ENCODE measurements at places on chromosomes 2 and 18.

GRCh38 chr18:70037431-70038061, 89.9 kb upstream of the CD226 start:
- DNase-seq = no peak

DNA sequence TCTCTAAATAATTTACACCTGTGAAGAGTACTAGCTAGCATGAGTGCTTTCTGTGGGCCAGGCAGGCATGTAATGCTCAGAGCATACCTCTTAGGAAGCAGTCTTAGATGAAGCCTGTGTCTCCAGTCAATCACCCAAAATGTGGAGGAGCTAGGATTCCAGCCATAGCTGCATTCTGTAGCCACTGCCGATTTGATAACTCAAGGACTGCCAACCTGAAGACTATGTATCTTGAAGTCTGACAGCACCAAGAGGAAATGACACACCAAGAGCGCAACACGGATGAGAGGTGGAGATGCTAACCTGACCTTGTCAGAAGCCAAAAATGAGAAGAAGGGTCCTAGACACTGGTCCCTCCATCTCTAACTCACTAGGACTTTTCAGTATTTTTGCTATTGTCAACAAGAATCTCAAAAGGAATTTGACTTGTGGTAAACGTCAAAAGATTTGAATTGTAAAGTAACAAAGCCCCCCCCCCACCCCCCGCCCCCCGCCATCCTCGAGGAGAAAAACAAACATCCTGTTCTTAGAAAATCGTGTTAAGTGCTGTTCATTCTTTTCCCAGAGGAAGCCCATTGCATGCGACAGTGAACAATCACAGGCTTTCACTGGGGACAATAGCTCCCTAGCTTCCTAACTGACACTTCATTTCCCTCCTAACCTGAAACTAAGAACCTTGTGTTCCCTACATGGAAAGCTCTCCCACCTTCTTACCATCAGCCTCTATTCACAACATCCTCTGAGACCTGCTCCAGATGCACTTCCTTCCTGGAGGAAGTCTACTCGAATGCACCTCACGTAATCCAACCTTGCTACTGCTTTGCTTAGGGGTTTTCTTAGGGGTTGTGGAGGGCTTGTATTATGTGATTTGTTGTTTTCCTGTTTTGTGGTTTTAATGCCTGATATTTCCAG, 14.7 kb downstream of the CDC42EP3 start:
- DNase-seq = peak; percentile 86

DNA sequence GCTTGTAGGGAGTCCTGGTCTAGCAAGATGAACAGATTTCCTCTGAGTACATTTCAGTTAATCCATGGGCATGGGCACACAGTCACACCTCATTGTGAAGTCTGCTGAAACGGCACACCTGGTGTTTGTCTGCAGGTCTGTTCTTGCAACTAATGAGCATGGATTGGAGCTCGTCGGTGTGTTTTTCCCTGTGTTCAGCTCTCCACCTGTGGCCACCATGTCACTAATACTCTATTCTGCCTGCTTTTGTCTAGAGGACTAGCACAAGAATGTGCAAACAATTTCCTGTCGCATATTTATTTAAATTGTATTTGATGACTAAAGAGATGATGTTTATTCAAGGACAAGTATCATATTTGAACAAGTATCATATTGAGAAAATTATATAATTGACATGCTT, 24.5 kb upstream of the PPP4R1 start:
- no peak for DNase-seq

DNA sequence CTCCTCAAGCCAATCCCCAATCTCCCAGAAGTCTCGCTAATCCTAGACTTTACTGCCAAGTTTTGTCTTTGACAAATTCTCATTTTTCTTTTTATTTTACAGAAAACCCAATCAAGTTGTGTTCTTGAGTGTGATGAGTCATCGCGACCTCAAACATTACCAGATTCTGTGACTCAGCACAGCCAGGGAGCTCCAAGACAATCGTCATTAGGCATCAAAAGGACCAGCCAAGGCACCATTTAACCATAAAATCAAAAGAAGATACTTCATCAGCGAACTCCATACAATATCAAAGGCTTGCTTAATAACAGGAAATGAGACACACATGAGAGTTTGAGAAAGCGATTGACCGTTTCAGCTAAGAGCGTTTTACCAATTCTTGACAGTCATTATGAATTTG, 146.2 kb upstream of the AGAP1 start:
- DNase-seq = no peak

- DNase-seq = no peak
Measured at GRCh38 chr2:20089715-20090464, 38.5 kb upstream of the LAPTM4A start.

- DNase-seq = no peak
Measured at GRCh38 chr2:9335322-9335832, 88.0 kb downstream of the ITGB1BP1 start.

DNA sequence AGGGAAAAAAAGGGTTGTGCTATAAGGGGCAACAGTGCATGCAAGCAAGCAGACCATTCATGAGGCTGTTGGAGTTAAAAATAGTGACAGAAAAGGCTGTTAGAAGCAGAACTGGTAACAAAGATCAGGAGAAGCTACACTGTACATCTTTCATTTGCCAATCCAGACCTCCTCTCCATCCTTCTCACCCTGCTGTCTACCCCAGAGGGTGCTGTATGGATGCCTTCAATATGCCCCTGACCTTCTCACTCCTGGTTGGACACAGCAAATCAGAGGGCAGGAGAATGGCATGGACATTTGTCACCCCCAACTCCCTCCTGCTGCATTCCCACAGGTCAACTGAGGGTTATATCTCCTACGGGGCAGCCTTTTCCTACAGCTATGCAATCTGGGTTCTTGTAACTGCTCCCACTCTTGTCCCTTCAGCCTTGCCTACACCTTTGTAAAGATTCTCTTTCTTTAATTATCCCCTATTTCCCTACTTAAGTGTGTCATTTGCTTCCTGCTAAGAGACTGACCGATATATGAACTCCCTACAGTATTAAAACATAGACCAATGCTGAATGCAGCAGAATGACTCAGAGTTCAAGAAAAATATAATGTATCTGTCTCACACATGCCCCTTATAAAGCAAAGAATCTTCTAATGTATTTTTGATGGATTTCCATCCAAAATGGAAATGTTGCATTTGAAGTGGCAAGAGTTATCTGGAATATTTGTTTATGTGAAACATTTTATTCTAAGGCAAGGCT, 169.2 kb upstream of the NCKAP5 start:
- no peak for DNase-seq

DNA sequence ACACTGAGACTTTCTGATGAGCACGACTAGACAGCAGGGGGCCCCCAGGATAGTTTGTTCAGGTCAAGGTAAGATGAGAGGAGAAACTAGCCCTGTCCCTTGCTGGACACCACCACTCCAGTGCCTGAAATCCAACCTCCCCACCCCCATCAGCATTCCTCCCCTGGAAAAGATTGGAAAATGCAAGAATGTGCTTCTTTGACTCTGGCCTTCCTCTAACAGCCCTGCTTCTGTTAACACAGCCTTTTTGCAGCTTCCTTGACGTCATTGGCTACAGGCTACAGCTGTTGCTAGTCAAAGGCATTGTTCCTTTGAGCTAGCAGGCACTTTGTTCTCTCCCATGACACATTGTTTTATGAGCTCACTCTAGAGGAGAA, 20.1 kb upstream of the LTBP1 start:
- no peak for DNase-seq

- DNase-seq = no peak
Measured at GRCh38 chr2:96962567-96963203, 23.7 kb downstream of the FAM178B start.

- no peak for DNase-seq
Measured at GRCh38 chr2:7014174-7014640, 97.0 kb downstream of the RNF144A start.

DNA sequence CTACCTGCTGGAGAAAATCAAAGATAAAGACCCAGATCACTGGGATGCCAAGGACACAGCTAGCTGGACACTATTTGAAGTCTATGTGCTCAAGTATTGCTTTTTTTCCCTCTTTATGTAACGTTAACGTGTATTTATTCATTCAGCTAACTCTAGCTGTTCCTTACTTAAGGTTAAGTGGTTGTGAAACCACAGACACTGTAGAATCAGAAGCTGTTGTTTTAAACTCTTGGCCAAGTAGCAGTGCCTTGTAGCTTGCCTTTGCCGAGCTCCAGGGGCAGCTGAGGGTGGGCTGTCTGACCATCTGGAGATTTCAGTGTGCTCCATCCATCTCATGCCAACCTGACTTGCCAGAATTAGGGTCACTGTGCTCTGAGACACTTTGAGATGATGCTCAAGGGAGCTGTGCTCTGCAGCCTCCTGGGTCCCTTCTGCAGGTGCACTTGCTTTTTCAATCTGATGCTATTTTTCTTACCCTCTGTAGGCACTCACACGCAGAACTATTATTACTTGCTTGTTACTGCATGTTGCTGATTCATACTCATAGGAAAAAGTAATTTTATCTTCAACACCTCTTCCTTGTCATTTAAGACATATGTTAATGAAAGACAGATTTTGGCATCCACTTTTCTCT, 116.2 kb downstream of the METTL8 start:
- DNase-seq = no peak

- DNase-seq = no peak
Measured at GRCh38 chr2:232495292-232495691, 7.7 kb upstream of the ECEL1 start.

DNA sequence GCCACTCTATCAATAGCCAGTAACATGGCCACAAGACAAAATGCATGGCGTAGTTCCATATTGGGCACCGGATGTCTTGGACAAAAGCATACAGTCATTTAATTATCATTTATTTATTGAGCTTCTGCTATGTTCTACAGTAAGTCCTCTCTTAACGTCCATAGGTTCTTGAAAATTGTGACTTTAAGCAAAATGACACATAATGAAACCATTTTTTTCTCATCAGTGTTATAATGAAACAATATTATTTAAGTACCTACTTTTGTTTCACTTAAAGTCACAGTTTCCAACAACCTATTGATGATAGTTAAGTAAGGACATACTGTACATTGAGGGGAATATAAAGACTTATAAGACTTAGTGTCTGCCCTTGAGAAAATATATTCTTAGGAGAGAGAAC, 84.9 kb downstream of the XRCC5 start:
- DNase-seq = no peak

GRCh38 chr2:132583666-132584360, 86.2 kb downstream of the LYPD1 start:
- no peak for DNase-seq

Data from SW 1271 (cell line).